ENCODE measurements at places on chromosomes 16 and 17. TPM values are rescaled to one million over a fixed set of nuclear protein-coding genes. Genes with fewer than 3 reads are reported as not detected.

Gene NTN3
- 0.06 TPM for total RNA-seq

Gene C16orf54
- not detected for total RNA-seq

Gene MMP2
- 13.1 TPM for total RNA-seq

Gene SMIM22
- not detected for total RNA-seq

Gene C16orf86
- total RNA-seq = not detected

Gene HS3ST2
- total RNA-seq = not detected

Gene KRTAP9-9
- total RNA-seq = not detected

Gene HID1
- 15.7 TPM for total RNA-seq

Gene CD7
- 0.17 TPM for total RNA-seq

Gene CCL4
- not detected for total RNA-seq

Gene FOXL1
- 2.6 TPM for total RNA-seq

Gene ATP2A1
- total RNA-seq = 1.9 TPM

Gene C16orf74
- 11.3 TPM for total RNA-seq

Gene GPRC5C
- total RNA-seq = 62.9 TPM

Gene PRM2
- not detected for total RNA-seq

Gene TLCD1
- total RNA-seq = 44.6 TPM

Gene SP6
- 5.9 TPM for total RNA-seq

Gene LITAFD
- not detected for total RNA-seq

Gene CDR2L
- total RNA-seq = 75.0 TPM

Gene SPATA33
- total RNA-seq = 16.5 TPM

Gene TP53TG3F
- 0.17 TPM for total RNA-seq

Gene TMIGD1
- total RNA-seq = not detected

Gene C16orf46
- total RNA-seq = 0.89 TPM

Gene HNF1B
- total RNA-seq = 18.7 TPM

Gene SLC38A8
- total RNA-seq = not detected

Gene NACA2
- total RNA-seq = 0.15 TPM

Gene PRDM7
- total RNA-seq = not detected

Gene DBNDD1
- total RNA-seq = 51.4 TPM

Gene CETP
- not detected for total RNA-seq

Gene CBX8
- 13.9 TPM for total RNA-seq

Gene OTOA
- total RNA-seq = 0.10 TPM

Gene ZC3H18
- 57.7 TPM for total RNA-seq

Gene OR4D2
- not detected for total RNA-seq

Gene WNT9B
- total RNA-seq = not detected

Gene ZSCAN10
- total RNA-seq = not detected

Gene DCXR
- 96.9 TPM for total RNA-seq

Gene HSPB9
- total RNA-seq = not detected

Gene MYH2
- total RNA-seq = not detected

Gene NPIPA8
- total RNA-seq = 0.84 TPM

Gene ETV4
- 62.4 TPM for total RNA-seq

Measured in A549 treated with Hydrocortisone at 1 μM for 4 hours (cell line).